ENCODE measurements at places on chromosomes 12 and 14. TPM values are rescaled to one million over a fixed set of nuclear protein-coding genes. Genes with fewer than 3 reads are reported as not detected.

- no peak for DNase-seq
These were observed 72.4 kb upstream of the STAC3 start for GRCh38 chr12:57323416-57323815.

DNA sequence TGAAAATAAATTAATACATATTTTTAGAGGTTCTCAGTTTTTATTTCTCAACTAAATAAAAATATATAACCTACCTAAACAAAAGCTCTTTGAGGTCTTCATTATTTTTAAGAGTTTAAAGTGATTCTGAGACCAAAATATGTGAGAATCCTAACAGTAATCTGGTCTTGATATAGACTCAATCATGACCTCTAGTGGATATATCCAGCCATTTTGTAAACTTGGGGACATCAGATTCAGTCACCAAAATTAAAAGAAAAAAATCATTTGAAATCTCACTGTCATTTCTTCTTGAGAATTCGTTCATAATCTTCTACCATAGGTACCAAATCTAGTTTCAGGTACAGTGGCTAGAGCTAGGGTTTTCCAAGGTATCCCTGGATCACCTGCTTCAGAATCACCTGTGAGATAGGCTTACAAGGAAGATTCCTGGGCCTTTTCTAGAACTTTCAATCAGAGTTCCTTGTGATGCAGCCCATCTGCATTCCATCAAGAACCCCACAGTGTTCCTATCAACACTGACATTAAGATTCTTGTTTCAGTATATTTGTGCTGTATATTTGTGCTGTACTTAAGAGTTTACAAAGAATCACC, 214.9 kb downstream of the ADAMTS20 start:
- no peak for DNase-seq

- no peak for DNase-seq
These were observed 97.2 kb upstream of the PSMC1 start for GRCh38 chr14:90159146-90159545.

DNA sequence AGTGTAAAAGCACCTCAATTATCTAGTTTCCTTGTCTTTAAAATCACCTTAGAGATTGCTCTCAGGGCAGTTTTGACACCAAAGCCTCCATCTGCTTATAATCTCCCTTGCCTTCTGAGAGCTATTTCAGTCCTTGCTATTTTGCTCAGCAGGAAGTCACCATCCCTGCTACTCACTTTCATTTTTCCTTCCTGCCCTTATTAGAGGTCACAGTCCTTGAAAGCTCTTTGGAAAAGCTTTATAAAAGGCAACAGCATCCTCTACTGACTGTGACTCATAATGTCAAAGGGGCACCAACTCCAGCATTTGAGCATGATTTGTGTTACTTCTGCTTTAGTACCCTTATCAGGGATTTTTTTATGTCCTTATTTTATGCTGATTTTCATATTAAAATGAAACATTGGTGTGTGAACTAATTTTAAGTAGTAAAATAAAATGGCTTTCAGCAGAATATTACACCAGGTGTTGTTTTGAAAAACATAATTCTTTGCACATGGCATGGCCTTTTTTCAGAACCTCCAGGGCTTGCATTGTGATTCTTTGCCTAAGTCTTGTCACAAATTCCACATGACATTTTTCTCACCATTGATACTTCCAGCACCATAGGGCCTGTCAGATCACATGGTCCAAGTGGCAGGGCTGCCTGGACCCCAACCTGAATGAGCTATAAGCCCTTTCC, 213.0 kb downstream of the ADAMTS20 start:
- DNase-seq = no peak

GRCh38 chr12:77521508-77522115, 309.1 kb upstream of the NAV3 start:
- DNase-seq = no peak

DNA sequence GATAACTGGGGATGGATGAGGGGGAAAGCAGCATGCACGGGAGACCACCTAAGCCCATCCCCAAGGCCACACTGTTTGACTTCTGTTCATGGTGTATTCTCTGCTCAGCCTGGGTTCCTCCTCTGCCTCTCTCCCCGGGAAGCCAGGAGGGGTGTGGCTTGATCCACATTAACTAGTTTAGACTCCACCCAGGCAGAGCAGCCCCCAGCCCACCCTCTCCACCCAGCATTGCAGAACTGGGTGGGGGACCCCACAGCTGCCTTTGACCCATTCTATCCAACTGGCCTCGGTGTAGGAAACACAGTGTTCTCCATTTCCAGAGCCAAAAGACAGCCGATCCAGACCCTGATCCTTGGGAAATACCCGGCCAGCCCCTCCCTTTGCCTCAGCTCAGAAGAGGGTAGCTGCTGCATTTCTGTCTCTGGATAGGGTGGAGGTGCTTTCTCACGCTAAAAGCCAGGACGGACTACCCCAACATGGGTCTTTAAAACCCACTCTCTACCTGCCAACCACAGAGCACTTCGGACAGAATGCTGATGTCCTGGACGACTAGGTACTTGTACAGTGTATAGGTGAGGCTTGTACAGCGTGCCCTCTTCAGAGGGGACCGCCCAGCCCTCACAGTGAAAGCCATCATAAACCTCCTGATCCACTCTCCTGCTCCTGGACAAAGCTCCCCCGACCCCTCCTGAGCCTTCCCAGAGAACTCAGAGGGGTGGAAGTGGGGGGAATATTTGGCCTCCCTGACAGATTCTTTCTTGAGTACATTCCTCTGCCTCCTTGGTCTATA, 9.4 kb downstream of the SPRYD3 start:
- peak; percentile 61 for DNase-seq

DNA sequence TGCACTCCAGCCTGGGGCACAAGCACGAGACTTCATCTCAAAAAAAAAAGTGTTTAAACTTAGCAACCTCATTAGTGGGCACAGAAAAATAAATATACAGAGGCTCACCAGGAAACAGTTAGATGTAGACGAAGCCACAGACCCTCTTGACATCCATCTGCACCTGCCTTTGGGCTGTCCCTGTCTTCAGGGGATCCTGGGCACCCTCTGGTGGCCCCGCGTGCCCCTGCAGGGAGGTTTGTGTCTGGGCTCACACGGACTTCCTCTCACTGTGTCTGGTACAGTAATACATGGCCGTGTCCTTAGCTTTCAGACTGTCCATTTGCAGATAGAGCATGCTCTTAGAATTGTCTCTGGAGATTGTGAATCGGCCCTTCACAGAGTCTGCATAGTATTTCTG, 916.5 kb downstream of the TMEM121 start:
- no peak for DNase-seq

- DNase-seq = no peak
These were observed 29.1 kb downstream of the SYNE2 start for GRCh38 chr14:63881926-63882325.

DNA sequence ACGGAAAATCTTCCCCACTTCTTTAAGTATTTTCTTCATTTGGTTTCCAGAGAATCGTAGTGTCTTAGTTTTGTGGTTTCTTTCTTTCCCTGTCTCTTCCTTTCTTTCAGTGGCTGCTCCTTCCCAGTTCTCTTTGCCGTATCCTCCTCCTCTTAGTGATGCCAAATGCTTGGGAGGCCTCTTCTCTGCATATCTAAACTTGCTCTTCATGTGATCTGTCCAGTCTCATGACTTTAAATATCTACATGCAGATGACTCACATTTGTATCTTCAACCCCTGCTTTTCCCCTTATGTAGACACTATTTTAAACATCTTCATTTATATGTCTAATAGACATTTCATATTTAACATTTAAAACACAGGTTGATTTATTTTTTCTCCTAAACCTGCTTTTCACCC, 149.2 kb downstream of the PTCSC3 start:
- no peak for DNase-seq

DNA sequence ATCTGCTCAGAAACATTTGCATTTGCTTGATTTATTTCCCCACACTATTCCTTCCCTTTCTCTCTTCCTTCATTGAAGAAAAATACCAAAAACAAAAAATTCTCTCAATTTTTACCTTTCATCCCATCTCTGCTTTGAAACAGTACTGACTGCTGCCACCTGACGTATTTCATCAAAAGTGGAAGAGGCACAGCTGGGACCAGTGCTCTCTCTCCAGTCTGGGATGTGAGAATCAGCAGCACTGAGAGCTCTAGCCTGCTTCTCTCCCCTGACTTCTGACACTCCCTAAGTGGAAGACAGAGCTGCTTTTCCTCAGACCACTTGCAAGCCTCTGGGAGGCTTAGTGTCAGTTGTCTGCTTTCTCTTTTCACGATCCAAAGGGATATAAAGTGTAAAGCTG, 36.9 kb downstream of the TTLL5 start:
- no peak for DNase-seq

DNA sequence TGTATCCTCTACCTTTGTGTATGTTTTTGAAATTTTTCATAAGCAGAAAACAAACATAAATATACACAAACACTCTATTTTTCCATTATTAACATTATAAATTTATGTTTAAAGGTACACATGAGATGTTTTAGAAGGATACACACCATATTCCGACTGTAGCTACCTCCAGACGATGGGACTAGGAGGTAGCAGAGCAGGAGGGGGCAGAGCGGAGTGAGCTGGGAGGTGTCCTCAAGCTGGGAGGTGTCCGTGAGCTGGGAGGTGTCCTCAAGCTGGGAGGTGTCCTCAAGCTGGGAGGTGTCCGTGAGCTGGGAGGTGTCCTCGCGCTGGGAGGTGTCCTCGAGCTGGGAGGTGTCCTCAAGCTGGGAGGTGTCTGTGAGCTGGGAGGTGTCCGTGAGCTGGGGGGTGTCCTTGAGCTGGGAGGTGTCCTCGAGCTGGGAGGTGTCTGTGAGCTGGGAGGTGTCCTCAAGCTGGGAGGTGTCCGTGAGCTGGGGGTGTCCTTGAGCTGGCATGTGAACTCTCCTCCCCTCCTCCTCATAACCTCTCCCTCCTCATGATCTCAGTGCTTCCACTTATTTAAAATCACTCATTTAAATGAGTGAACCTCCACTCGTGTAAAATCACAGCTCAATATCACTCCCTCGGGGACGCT, 346.9 kb upstream of the SFSWAP start:
- no peak for DNase-seq

- peak; percentile 64 for DNase-seq
These were observed 32.0 kb upstream of the LMNTD1 start for GRCh38 chr12:25585021-25585523.

GRCh38 chr14:26424537-26424936, 173.3 kb downstream of the NOVA1 start:
- no peak for DNase-seq

- DNase-seq = no peak
These were observed 229.2 kb upstream of the TMTC1 start for GRCh38 chr12:30012816-30013450.

GRCh38 chr12:11685316-11685715, 35.8 kb downstream of the ETV6 start:
- DNase-seq = no peak

DNA sequence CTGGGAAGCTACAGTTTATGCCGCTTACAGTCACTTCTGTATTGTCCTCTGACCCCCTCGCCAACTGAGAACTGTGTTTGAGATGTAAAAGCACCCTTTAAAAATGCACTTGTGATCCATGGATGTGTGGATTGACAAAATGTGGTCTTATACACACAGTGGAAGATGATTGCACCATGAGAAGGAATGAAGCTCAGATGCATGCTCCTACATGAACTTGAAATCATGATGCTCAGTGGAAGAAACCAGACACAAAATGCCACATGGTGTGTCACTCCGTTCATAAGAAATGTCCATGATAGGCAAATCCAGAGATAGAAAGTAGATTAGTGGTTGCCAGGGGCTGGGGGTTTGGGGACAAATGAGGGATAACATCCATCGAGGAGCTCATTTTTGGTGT, 58.0 kb downstream of the PITPNM2 start:
- no peak for DNase-seq

GRCh38 chr14:106844608-106845285, 1318.4 kb downstream of the TMEM121 start:
- DNase-seq = peak; percentile 26

The MANSC4 gene
- not detected for total RNA-seq

The CAPZA3 gene
- total RNA-seq = not detected

The SLC38A2 gene
- 384 TPM for total RNA-seq

The TMEM117 gene
- 34.4 TPM for total RNA-seq

The DHRS1 gene
- total RNA-seq = 17.0 TPM

The RILPL1 gene
- total RNA-seq = 32.3 TPM

The ACACB gene
- total RNA-seq = 70.0 TPM

The NRDE2 gene
- total RNA-seq = 26.6 TPM

The DNAH10 gene
- total RNA-seq = 1.3 TPM

The GTF2H3 gene
- total RNA-seq = 12.3 TPM

The BTBD7 gene
- total RNA-seq = 55.4 TPM

The CCDC177 gene
- not detected for total RNA-seq

The LTBP2 gene
- total RNA-seq = 42.8 TPM

The MAGOHB gene
- total RNA-seq = 55.3 TPM

Data from uterus (tissue), 4 donors.